H1 (cell line): ENCODE measurements at places on chromosomes 3 and 15. TPM values are rescaled to one million over a fixed set of nuclear protein-coding genes. Genes with fewer than 3 reads are reported as not detected.

NGLY1 gene
- 21.0 and 24.8 TPM in 2 replicates for total RNA-seq

CAV3 gene
- not detected in 2 replicates for total RNA-seq

DNA sequence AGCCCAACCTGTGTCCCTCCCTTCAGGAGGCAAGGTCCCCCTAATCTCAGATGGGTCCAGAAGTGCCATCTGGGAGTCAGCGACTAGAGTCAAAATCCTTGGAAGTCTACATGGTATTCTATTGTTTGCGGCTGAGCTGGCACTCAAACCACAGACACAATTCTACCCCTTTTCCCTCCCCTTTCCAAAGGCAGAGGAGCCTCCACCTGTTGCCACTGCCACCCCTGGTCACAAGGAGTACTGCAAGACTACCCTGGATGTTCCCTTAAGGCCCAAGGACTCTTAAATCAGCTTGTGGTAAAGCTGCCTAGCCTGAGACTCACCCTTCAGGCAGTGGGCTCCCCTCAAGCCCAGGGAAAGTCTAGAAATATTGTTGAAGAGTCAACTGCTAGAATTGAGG lies 4.3 kb upstream of the OR5H6 start:
- DNase-seq = peak; percentile 73

ZBED2 gene
- not detected in 2 replicates for total RNA-seq

DNA sequence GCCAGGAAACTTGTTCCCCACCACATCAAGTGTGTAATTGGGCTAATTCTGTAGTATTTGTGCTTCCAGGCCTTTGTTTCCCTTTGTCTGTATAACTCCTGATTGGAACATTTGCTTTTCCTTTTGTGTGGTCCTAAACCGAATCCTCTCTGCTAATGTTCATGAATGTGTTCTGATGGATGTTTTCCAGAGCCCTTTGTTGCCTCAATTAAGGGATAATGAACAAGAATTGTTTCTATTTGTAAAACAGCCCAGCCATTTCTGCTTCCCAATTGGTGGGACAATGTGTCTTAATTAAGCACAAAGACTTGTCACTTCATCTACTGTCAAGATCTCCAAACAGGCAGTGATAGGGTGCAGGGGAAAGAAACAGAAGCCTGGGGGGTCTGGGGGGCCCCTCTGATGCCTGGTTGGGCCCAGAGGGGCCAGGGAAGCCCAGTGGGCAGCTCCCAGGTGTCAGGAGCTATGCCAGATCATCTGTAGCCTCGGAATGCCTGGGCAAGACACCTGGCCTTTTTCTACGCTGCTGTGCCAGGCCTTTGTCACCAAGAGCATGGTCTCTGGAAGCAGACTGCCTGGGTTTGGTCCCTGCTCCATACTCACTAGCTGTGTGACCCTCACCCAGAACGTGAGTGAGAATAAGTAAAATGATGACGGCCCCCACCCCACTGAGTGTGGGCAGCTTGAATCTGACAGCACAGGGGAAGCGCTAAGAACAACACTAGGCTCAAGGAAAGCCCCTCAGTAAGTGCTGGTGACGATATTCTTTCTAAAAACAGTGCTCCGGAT lies 116.6 kb upstream of the PRR20G start:
- DNase-seq = no peak

FOXB1 gene
- total RNA-seq = 1.5 and 2.1 TPM in 2 replicates

ELL3 gene
- total RNA-seq = 9.2 and 11.0 TPM in 2 replicates

- DNase-seq = no peak
These were observed 630.4 kb upstream of the TBL1XR1 start for GRCh38 chr3:177827511-177828207.

GRCh38 chr3:175421902-175422301 lies 562.8 kb downstream of the NAALADL2 start:
- DNase-seq = no peak

DNA sequence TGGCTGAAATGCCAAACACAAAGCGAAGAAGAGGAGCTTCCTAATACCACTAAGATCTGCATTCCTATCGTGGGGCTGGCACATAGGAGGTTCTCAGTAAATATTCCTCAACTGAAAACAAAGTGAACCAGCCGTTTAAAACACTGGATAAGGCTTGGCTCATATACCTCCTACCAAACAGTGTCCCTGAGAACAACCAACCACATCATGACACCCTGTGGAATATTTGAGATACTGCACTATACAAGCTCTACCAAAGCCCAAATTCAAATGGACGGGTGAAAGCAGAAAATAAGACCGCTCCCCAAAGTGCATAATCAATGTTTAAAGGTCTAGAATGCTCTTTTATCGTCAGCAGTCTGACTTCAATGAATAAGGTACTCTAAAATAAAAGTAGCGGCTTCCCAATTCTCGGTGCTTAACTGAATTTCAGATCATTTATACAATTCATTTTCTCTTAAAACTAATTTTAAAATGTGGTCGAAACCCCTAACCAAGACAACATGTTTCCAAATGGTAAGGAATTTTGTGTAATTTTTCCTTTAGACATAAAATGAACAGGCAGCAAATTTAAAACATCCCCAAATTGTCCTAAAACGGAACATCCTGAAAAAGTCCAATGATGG lies 425.8 kb downstream of the ERC2 start:
- no peak for DNase-seq

C2CD4A gene
- total RNA-seq = not detected in 2 replicates

HGD gene
- not detected in 2 replicates for total RNA-seq

- DNase-seq = no peak
These were observed 12.7 kb upstream of the PTPN9 start for GRCh38 chr15:75591655-75592364.

- no peak for DNase-seq
These were observed 40.9 kb downstream of the ACAP2 start for GRCh38 chr3:195401943-195402342.

- DNase-seq = no peak
These were observed 54.3 kb upstream of the SEC61A1 start for GRCh38 chr3:127997961-127998360.

EAF2 gene
- total RNA-seq = 6.0 and 6.6 TPM in 2 replicates

TUSC7 gene
- total RNA-seq = not detected in 2 replicates

SLC51B gene
- not detected in 2 replicates for total RNA-seq

IL1RAP gene
- total RNA-seq = 2.7 and 3.9 TPM in 2 replicates

DNA sequence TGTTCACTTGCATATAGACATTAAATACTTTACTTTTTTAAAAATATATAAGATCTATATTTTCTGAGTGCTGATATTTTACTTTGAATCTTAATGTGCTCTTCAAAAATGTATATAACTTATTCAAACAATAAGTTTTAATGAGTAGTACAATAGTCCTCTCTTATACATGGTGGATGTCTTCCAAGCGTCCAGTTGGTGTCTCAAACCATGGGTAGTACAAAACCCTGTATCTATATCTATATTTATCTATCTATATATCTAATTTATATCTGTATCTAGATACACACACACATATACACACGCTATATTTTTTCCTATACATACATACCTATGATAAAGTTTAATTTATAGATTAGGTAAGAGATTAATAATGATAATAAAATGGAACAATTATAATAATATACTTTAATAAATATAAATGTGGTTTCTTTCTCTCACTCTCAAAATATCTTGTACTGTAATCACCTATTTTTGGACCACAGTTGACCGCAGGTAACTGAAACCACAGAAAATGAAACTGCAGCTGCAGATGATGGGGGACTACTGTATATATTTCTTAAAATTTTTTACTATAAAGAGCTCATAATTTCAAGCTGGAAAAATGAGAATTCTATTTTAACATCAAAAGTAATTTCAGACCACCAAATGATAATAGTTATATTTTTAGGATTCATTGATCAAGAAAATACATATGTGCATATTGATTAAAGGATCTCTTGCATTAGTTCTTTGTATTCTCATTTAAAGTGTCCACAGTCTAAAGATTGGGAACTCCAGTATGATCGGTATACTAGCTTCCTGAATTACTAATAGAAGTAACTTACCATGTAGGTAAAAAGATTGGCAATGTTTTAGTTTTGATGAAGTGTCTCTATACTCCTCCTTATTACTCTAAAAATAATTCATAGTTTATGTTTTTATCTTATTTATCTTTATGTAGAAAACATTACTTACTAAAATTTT lies 215.1 kb upstream of the MLF1 start:
- DNase-seq = no peak

- DNase-seq = no peak
These were observed 230.2 kb downstream of the P3H2 start for GRCh38 chr3:189890496-189890895.

- no peak for DNase-seq
These were observed 81.8 kb downstream of the TP63 start for GRCh38 chr3:189712906-189713483.

- DNase-seq = no peak
These were observed 53.4 kb upstream of the LRIG1 start for GRCh38 chr3:66554178-66554577.

TMEM212 gene
- total RNA-seq = not detected in 2 replicates

GRCh38 chr3:176916777-176917176 lies 280.5 kb downstream of the TBL1XR1 start:
- peak; percentile 54 for DNase-seq

DNA sequence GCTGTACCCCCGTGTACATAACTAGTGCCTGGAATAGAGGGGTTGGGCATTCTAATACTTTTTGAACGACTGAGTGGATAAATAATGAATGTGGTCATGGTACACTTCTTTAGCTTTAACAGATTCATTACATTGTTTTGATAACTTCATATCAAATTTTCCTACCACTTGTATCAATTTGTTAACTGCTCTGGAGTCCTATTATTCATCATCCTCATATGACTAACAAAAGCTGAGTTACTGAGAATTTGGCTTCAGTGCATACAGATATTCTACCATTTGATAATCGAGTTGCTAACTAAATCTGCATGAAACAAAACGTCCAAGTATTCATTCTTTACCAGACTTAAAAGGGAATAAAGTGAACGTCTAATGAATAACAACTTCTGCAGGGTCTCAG lies 31.7 kb downstream of the FRMD5 start:
- DNase-seq = no peak

SLTM gene
- total RNA-seq = 143 and 149 TPM in 2 replicates

FSD2 gene
- not detected in 2 replicates for total RNA-seq

- DNase-seq = no peak
These were observed 20.7 kb downstream of the PPP1R2 start for GRCh38 chr3:195522254-195523023.

DNA sequence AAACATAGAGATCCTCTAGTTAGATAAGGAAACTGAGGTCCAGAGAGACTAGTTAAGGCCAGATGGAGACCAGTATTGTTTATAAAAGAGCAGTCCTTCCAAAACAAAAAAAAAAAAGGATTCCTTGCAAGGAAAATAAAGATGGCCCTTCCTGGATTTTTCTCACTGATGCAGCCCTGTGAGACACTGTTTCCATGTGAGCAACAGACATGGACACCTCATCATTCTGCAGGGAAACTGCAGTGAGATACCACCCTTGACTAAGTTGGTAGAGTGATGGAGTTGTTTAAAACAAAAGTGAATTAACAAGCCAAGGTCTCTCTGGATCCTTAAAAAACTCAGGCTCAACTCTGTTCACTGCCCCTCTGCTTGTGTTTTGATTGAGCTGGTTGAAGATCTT lies 65.6 kb upstream of the MYZAP start:
- no peak for DNase-seq

MUC20 gene
- 0.24 TPM in 1 of 2 replicates, not detected in the other for total RNA-seq

- DNase-seq = no peak
These were observed 124.9 kb upstream of the STRIT1 start for GRCh38 chr3:155418407-155418806.

GRCh38 chr15:87365186-87365585 lies 891.4 kb downstream of the NTRK3 start:
- no peak for DNase-seq

DNA sequence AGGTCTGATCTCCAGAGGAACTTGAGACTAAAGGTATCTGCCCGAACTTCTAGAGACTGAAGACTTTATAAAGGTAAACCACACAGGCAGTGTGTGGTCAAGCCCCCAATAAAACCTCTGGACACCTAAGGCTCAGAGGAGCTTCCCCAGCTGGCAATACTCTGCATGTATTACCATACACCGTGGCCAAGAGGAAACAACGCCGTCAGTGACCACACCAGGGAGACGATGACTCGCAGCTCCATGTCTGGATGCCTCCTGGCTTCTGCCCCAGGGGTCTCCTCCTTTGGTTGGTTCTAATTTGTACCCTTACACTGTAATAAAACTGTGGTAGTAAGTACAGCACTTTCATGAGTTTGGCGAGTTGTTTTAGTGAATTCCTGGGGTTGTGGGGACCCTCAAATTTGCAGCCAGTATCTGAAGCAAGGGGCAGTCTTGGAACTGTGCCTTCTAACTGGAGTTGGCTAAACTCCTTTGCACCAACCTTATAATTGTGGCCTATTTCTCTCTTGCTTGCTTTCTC lies 32.1 kb upstream of the BCL2L10 start:
- DNase-seq = no peak

DNA sequence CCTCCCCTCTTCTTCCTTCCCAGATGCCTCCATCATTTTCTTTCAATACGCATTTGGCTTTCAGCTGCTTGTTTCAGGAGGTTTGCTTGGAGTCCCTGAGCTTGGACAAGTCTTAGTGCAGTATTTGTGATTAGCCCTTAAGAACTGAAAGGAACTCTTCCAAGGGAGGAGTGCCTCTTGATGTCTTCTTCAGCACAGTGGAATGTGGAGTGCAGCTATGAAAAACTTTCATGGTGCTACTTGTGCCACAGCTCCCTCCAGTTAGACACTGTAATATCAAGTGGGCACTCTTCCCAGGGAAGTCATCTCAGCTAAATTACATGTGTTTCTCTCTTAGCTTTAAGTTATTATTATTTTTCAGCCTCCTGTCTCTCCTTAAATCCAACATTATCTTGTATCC lies 173.1 kb downstream of the NECTIN3 start:
- no peak for DNase-seq

TICRR gene
- 34.8 and 37.3 TPM in 2 replicates for total RNA-seq

DNA sequence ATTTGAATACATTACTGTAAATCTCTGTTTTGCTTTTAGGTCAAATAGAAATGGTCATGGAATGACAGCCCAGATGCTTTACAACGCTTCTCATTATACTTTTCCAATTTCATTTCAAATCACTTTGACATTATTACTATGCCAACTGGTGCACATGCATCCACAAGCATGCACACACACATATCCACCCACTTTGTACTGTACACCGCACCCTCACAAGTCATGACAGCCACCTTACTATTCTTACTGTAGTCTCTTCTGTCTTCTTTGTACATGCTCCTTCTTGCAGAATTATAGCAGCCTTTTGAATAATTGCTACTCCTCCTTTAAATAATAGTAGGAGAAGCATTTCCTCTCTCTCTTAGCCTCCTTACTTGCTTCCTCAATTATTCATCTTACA lies 1361.4 kb downstream of the ROBO1 start:
- DNase-seq = no peak

PRTG gene
- 3.2 and 3.4 TPM in 2 replicates for total RNA-seq
